ENCODE measurements at places on chromosomes 7 and 10.

- DNase-seq: no peak
- H3K27me3 ChIP-seq: no peaks in the 10 kb centered on the region
- H3K27ac ChIP-seq: no peak overlapping the region
- H3K4me1 ChIP-seq: peaks cover 18% of the 10 kb centered on the region
Measured at GRCh38 chr10:71608819-71609768, 110.5 kb downstream of the C10orf105 start.

- peaks cover 37% of the 10 kb centered on the region for H3K4me1 ChIP-seq
- H3K27me3 ChIP-seq: no peaks in the 10 kb centered on the region
- peak overlapping the region; percentile 91 for H3K4me3 ChIP-seq
- peak; percentile 37 for DNase-seq
Measured at GRCh38 chr7:815284-816216, 16.7 kb upstream of the SUN1 start.

DNA sequence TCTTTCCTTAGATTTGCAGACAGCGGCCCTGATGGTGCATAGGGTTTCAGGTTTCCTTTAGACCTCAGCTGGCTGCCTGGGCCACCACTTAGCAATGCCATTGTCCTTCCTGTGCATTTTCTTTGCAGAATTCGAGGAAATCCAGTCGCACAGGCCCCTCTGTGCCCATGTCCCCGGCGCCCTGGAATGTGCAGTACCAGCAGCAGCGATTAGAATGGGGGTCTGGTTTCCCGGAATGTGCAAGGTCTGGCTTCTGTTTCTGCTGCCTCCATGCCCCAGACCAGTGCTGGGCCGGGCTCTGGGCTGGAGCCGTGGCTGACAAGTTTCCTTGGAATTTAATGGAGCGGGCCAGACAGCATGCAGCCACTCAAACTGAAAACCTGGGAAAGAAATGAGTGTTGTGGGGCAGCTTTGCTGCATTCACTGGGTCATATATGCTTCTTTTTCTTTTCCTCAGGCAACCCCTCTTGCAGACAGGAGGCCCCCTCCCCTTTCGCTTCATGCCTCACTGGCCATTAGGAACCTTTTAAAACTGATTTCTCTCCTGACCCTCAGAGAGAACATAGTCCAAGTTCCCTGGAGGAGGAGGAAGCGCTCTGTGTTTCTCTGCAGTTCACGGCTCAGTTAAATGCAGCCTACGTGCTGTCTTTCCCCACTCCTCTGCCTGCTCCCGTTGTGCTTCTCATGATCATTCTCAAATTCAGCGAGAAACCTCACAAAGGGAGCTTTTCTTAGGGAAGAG, 14.4 kb downstream of the HTRA1 start:
- DNase-seq: no peak
- no peak overlapping the region for H3K4me3 ChIP-seq
- H3K27me3 ChIP-seq: no peaks in the 10 kb centered on the region
- H3K27ac ChIP-seq: no peak overlapping the region
- H3K36me3 ChIP-seq: no peaks in the 10 kb centered on the region

- no peak overlapping the region for H3K27ac ChIP-seq
- H3K4me3 ChIP-seq: no peak overlapping the region
- no peaks in the 10 kb centered on the region for H3K4me1 ChIP-seq
- H3K27me3 ChIP-seq: no peaks in the 10 kb centered on the region
- DNase-seq: no peak
Measured at GRCh38 chr7:23717788-23718187, 7.8 kb downstream of the STK31 start.

DNA sequence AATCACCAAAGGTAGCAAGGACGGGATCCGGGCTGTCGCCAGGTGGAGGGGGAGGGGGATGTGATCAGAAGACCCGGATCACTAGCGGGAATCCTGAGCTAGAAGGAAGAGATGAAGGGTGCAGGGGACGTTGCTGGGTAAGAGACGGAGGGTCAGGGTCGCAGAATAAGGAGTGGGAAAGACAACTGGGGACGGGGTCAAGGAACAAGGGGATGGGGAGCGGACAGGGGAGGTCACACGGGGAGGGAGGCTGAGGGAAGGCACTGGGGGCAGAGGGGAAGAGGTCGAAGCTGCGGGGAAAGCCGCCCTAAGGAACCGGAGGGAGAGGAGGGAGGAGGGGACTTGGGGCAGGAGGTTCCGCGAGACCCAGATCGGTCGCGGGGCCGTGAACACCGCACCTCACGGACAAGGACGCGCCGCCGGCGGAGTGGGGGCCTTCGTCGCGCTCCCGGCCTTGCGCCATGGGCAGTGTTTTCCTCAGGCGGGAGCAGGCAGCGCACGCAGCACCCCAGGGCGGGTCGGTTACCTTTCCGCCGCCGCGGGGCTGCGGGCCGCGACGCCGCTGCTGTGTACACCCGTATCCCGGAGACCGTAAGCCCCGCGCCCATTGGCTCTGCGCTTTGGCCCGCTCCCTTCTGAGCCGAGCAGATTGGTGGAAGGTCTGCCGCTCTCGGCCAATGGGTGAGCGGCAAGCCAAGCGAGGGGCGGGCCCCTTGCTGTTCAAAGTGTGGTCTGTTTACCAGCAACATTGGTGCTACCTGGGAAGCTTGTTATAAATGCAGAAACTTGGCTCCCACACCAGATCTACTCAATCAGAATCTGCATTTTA, at the start of gene CFAP43:
TSS of gene CFAP43 (minus strand) at position 581 of the 829 bp plus-strand sequence. CDS start at position 463, 118 bp downstream.
- H3K27me3 ChIP-seq: no peaks in the 10 kb centered on the region
- peak within 1 kb of the TSS; percentile 92 for H3K4me3 ChIP-seq
- DNase-seq: peak; percentile 99
- H3K4me1 ChIP-seq: peaks cover 6% of the 10 kb centered on the region
- H3K36me3 ChIP-seq: no peaks in the 10 kb centered on the region

DNA sequence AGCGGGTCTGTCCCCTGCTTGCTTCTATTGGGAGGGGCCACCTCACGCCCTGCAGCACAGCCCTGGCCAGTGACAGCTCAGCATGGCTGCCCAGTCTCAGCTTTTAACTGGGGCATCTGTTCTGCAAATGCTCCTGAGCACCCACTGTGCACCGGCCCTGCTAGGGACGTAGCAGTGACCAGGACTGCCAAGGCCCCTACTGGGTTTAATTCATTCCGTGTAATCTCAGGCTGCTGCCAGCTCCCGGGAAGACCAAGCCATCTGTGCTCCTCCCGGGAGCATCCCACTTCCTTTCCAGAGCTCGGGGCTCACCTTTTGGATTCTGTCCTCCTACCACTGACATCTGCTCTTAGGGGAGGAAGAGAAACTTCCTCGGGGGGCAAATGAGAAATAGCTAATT, 85.2 kb downstream of the ADARB2 start:
- H3K27me3 ChIP-seq: no peaks in the 10 kb centered on the region
- H3K4me1 ChIP-seq: no peaks in the 10 kb centered on the region
- no peak overlapping the region for H3K4me3 ChIP-seq
- no peaks in the 10 kb centered on the region for H3K36me3 ChIP-seq

GRCh38 chr7:98049034-98049433, 57.6 kb upstream of the LMTK2 start:
- no peak overlapping the region for H3K4me3 ChIP-seq
- no peaks in the 10 kb centered on the region for H3K4me1 ChIP-seq
- H3K36me3 ChIP-seq: no peaks in the 10 kb centered on the region
- H3K27me3 ChIP-seq: no peaks in the 10 kb centered on the region
- no peak overlapping the region for H3K27ac ChIP-seq

- no peak overlapping the region for H3K4me3 ChIP-seq
- no peaks in the 10 kb centered on the region for H3K4me1 ChIP-seq
- H3K27ac ChIP-seq: no peak overlapping the region
- H3K36me3 ChIP-seq: no peaks in the 10 kb centered on the region
- no peaks in the 10 kb centered on the region for H3K27me3 ChIP-seq
Measured at GRCh38 chr7:24073651-24074420, 210.2 kb upstream of the NPY start.

- H3K27ac ChIP-seq: no peak overlapping the region
- DNase-seq: no peak
- H3K36me3 ChIP-seq: no peaks in the 10 kb centered on the region
Measured at GRCh38 chr7:122316467-122317388, 12.2 kb upstream of the FEZF1 start.

DNA sequence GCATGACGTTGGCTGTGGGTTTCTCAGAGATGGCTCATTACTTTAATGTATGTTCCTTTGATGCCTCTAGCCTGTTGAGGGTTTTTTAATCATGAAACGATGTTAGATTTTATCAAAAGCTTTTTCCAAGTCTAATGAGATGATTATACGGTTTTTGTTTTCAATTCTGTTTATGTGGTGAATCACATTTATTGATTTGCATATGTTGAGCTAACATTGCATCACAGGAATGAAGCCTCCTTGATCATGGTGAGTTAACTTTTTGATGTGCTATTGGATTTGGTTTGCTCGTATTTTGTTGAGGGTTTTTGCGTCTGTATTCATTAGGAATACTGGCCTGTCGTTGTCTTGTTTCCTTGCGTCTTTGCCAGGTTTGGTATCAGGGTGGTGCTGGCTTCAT, 52.3 kb upstream of the PTPN12 start:
- no peaks in the 10 kb centered on the region for H3K36me3 ChIP-seq
- H3K27ac ChIP-seq: no peak overlapping the region
- no peaks in the 10 kb centered on the region for H3K27me3 ChIP-seq
- DNase-seq: no peak
- peaks cover 3% of the 10 kb centered on the region for H3K4me1 ChIP-seq

GRCh38 chr7:31583526-31583925, 69.6 kb downstream of the ITPRID1 start:
- DNase-seq: no peak
- H3K4me1 ChIP-seq: no peaks in the 10 kb centered on the region
- H3K36me3 ChIP-seq: no peaks in the 10 kb centered on the region
- H3K27me3 ChIP-seq: no peaks in the 10 kb centered on the region
- no peak overlapping the region for H3K4me3 ChIP-seq

DNA sequence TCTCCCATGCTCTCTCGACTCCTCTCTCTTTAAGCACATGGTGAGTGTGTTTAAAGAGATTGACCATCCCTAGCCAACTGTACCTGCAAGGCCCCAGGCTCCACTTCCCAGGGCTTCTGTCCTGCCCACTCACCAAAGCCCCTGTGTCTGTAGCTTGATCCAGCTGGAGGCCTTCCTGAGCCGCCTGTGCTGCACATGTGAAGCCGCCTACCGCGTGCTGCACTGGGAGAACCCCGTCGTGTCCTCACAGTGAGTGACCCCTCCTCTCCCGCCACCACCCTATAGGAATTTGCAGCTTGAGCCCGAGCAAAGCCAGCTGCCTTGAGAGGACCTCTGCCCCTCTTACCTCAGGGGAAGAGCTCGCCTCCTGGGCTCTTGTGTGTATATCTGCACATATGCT, 11.2 kb downstream of the ZFYVE27 start:
- DNase-seq: no peak
- peaks cover 29% of the 10 kb centered on the region for H3K36me3 ChIP-seq

- H3K36me3 ChIP-seq: no peaks in the 10 kb centered on the region
- no peak overlapping the region for H3K4me3 ChIP-seq
- H3K27me3 ChIP-seq: no peaks in the 10 kb centered on the region
Measured at GRCh38 chr7:95317546-95317945, 6.8 kb downstream of the PON1 start.

DNA sequence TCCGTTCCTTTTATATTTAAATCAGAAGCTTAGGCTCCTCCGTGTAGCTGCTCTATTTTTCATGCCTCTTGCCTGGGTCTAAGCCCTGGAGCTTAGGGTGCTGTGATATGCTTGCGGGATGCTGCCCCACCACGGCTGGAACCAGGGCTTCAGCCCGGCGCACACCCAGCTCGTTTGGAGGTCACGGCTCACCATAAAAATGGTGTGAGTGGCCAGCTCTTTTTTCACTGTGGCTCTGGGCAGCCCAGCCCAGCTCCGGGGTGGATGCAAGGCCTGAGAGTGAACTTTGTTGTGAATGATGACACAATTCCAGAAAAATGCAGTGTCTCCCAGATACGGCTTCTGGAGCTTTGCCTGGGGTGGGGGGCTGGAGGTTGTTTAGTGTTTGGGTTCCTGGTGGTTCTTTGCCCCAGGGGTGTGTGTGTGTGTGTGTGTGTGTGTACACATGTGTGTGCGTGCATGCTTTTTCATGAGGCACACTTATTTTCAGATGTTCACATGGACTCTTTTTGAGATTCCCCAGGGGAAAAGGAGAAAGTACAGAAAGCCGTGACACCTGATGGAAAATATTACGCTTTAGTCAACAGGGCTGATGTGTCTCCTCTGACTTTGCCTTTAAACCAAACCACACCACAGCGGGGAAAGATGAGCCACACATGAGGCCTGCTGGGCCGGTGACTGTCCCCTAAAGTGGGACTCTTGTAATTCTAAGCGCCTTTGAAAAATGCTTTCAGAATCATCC, 46.2 kb downstream of the GRK5 start:
- H3K4me1 ChIP-seq: peaks cover 83% of the 10 kb centered on the region
- no peak for DNase-seq
- H3K4me3 ChIP-seq: no peak overlapping the region
- H3K27ac ChIP-seq: peak overlapping the region; percentile 77
- no peaks in the 10 kb centered on the region for H3K27me3 ChIP-seq

GRCh38 chr7:55641811-55642210, 69.5 kb upstream of the VOPP1 start:
- H3K27me3 ChIP-seq: no peaks in the 10 kb centered on the region
- no peak overlapping the region for H3K27ac ChIP-seq
- no peak overlapping the region for H3K4me3 ChIP-seq

DNA sequence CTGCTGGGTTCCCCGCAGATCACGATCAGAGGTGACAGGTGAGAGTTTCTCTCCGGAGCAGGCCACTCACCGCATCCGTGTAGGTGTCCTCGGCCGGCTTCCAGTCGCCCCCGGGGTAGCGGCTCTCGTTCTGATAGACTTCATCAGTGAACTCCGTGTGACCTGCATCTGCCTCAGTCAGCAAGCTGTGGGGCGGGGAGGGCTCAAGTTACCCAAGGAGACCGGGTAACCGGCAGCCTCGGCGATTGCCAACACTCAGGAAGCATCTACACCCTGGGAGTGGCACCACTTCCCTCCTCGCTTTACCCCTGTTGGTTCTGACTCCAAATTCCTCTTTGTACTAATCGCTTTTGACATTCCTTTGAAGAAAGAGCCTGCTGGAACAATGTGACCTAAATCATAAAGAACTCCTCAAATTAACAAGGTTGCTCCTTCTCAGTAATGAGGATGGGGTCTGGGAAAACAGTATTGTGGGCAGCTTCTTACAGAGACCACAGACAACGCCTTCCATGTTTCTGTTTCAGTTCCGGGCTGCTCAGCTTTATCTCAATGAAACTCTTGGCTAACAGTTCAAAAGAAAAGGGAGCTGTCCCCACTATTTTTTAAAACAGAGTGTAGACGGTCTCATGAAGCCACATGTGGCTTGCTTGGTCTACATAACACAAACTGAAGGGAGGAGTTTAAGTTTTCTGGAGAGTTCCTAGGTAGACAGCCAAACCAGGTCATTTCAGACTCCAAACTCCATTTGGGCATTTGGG, 118.1 kb downstream of the MYOF start:
- peak overlapping the region; percentile 44 for H3K27ac ChIP-seq
- peaks cover 41% of the 10 kb centered on the region for H3K36me3 ChIP-seq
